ENCODE measurements at places on chromosomes 7 and 10.

- no peak for DNase-seq
Observed at GRCh38 chr10:36515319-36515718, 610.1 kb upstream of the ANKRD30A start.

DNA sequence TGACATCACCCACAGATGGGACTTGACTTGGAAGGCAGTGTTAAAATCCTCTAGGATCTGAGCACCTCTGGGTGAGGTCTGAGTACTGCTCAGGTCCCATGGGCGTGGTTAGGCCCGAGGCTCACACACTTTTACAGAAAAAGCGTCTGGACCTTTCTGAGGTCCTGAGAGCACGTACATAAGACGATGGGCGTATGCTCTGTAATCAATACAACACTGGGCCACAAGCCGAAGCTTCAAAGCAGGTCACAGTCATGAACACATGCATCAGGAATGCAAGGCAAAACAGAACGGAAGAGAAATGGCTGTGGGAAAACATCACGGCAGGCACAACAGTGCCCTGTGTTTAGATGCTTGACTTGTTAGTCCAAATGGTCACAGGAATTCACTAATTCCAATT lies 112.2 kb downstream of the LARP4B start:
- DNase-seq = no peak

DNA sequence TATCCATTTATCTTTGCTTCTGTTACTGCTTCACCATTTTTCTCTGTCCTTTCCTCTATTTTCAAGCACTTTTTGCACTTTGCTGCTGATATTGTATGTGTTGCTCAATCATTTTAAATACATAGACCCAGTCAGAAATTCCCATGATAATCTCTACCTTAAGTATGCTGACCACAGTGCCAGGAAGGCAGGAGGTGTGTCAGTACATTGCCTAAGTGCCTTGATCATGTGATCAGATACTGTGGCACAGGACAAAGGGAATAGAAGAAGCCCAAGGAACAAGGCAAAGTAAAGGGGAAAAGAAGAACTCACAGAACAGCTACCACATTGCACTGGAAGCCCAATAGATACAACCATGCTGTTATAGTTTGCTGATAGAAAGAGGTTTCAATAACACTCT lies 53.7 kb upstream of the CD36 start:
- DNase-seq = no peak

DNA sequence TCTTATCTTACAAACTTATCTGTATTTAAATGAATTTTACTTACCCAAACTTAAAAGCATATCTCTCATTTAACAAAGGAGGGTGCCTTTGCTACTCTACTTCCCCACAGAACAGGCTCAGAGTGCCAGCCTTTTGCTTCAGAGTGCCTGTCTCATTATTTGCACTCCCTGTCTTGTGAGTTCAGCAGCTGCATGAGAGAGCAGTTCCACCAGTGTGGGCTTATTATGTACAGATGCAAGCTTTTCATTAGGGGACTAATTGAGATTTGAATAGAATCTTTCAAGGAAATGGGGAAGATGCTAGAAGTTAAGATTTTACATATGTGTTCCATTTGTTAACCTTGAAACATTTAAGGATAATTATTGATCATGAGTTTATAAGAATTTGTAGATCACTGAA lies 310.2 kb upstream of the LRRN3 start:
- no peak for DNase-seq

GRCh38 chr10:119454990-119455389 lies 87.5 kb downstream of the RGS10 start:
- DNase-seq = no peak

DNA sequence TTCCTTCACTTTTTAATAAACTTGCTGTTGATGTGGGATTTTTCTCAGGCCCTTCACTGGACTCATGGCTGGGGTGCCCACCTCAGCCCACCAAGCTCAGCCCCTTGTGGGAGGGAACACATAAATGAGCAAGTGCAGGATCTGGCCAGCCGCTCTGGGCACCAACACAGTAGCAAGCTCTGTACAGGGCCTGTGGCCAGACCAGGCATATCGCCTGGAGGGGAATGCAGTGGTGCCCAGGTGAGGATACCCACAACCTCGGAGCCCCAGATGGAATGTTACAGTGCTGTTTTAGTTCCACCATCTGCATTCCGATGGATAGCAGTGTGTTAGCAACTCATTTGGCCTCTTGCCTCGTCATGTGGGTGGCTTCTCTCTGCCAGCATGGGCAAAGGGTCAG lies 234.6 kb downstream of the PPP1R3A start:
- DNase-seq = no peak

DNA sequence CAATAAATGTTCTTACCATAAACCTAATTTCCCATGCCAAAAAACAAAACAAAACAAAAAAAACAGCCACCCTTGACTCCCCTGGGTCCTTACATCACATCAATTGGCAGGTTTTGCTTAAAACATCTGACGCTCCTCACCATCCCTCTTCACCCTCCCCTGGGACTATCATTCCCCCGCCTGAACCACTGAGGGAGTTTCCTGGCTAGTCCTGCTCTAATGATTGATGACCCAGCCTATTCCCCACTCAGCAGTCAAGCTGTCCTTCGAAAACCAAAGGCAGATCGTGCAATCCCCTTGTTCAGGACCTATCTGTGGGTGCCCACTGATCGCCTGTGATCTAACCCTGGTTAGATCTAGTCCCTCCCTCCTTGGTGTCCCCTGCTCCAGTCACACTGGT lies 11.2 kb upstream of the FRMPD2 start:
- DNase-seq = no peak

DNA sequence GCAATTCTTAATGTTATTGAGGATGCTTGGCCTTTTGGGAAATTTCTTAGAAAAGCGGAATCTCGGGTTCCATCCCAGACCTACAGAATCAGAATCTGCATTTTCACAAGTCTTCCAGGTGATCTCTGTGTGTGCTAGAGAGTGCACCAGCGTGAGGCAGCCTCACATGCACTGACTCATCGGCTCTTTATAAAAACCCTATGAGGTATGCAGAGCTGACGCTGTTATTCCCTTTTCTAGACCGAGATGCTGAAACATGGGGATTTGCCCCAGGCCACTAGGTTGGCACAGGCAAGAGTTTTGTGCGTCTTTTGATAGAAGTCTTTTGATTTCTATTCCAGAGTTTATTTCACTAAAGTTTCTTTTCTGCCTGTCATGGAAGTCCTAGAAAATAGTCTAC lies 61.2 kb downstream of the CDCA7L start:
- DNase-seq = no peak

GRCh38 chr7:103532955-103533354 lies 86.9 kb upstream of the SLC26A5 start:
- DNase-seq = no peak

GRCh38 chr10:119608316-119609155 lies 11.8 kb upstream of the TIAL1 start:
- DNase-seq = no peak

- DNase-seq = no peak
Observed at GRCh38 chr10:86313621-86314041, 53.0 kb downstream of the GRID1 start.

DNA sequence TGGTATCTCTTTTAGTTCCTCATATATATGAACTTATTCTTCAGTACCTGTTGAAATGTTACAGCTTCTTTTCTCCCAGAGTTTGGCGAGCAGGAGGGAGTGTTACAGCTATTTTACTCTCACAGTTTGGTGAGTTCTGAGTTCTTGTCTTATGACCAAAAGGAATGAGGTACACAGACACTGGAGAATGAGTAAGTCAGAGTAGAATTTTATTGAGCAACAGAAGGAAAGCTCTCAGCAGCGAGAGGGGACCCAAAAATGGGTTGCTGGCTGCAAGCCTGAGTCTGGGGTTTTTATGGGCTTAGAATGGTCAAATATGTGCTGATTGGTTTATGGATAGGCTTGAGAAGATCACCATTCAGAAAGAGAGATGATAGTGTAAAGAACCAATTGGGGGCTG lies 175.2 kb downstream of the CDK14 start:
- DNase-seq = no peak

DNA sequence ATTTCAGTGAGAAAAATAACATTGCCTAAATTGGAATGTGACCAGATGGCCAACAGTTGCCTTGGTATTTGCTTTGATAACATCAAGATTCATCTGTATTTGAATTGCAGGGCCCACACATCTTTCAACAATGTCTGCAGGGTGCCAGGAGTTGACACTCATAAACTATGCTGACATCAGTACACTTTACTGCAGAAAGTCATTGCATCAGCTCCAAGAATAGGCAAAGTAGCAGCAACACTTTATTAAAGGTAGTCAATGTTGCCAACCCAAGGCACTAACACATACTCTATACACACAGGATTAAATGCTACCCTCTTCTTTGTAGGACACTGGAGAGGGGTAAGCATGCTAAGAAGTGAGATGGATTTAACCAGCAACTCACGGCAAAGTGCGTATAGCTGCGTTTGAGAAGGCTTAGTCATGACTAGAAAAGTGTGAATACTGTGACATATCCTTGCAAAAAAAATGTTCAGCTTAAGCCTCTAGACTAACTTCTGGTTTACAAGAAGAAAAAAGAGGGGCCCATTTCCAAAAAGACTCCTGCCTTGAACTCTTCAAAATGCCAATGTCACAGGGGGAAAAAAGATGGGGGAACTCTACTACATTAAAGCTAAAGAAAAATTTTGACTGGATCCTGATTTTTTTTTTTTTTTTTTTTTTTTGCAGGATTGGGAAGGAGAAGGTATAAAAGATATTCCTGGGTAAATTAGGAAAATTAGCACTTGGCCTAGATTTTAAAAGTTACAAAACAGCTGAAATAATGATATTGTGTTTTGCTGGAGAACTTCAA lies 2.2 kb downstream of the BBIP1 start:
- no peak for DNase-seq

DNA sequence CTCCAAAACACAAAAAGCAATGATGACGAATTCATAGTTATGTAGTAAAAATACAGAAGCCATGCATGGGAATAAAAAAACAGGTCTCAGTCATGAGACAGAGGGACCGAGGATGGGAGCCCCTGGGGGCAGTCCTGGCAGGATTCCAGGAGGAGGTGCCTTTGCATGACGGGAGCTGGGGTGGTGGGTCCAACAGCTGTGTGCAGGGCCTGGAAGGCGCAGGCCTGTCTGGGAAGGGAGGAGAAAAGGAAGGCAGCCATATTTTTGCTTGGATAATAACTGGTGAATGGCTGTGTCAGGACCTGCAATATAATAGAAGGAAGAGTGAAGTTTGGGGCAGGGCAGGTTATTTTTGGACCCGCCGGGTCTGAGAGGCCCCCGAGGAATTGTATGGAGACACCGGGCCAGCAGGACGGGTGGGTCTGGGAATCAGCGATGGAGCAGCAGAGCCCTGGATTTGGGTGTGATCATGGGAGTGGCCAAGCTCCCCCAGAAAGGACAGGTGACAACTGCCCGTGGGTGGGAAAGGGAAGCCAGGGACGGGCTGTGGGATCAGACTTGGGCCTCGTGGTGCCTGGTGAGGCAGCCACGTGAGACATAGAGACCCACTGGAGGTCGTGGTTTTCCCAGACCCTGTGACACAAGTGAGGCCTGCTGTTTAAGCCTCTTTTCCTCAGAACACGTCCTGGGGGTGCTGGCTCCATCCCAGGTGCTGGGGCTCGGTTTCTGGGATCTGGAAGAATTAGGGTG lies 2.9 kb upstream of the JAKMIP3 start:
- no peak for DNase-seq

- DNase-seq = no peak
Observed at GRCh38 chr10:61974601-61975390, 73.3 kb downstream of the ARID5B start.

- no peak for DNase-seq
Observed at GRCh38 chr10:62302760-62303159, 34.1 kb upstream of the RTKN2 start.

DNA sequence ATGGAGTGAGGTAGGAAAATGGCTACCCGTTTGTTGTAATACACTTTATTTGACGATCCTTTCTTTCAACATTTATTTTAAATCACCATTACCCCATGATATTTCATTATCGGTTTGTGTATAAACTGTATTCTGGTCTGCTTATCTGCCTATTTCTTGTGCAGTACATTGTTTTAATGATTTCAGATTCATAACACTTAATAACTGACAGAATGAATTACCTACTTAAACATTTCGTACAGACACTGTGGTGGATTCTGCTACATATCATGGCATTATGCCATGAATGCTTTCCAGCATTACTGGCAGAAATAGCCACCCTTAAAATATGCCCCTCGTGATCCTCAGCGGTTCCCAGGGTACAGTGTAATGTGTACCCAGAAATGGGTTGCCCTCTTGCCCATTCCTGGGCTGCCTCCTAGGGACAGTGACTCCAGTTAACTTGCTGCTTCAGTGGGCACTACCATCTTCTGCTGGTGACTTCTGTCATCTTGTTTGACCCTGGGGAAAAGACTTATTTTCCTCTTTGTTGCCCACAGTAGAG lies 74.5 kb downstream of the C1GALT1 start:
- DNase-seq = no peak

GRCh38 chr7:111750228-111750627 lies 187.9 kb upstream of the IMMP2L start:
- DNase-seq = no peak

DNA sequence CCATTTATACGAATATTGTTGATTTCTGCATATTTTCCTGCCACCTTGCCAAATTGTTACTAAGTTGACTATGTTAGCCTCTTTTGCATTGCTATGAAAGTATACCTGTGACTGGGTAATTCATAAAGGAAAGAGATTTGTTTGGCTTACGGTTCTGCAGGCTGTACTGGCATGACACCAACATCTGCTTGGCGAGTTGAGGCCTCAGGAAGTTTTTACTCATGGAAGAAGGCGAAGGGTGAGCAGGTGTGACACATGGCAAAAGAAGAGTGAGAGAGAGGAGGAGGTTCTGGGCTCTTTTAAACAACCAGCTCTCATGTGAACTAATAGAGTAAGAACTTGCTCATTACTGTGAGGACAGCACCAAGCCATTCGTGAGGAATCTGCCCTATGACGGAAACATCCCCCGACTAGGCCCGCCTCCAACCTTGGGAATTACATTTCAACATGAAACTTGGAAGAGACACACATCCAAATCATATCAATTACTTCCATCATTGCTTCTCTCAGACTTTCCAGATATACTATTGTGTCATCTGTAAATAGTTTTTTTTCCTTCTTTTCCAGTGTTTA lies 8.4 kb downstream of the RALA start:
- DNase-seq = no peak

- no peak for DNase-seq
Observed at GRCh38 chr7:3937605-3938004, 636.6 kb downstream of the SDK1 start.

DNA sequence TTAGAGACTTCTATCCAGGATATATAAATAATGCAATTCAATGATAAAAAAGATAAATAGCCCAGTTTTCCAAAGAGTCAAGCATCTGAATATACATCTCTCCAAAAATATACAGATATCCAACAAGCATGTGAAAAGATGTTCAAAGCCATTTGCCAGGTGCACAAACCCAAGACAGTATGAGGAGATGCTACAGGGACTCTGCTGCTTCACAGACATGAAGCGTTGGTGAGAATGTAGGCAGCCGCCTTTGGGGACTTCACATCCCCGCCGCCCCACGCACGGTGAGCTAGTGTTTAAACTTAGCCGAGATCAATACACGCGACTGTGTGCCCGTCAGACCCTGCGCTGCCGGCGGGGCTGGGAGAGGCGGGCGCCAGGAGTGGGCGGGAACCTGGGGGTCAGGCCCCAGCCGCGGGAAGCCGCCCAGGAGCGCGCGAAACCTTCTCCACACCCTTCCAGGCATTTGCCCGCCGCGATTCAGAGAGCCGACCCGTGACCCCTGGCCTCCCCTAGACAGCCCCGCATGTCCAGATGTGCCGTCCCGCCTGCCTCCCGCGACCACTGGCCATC lies 927 bp upstream of the ALOX5 start:
- DNase-seq = no peak

- DNase-seq = no peak
Observed at GRCh38 chr10:110789604-110790433, 81.9 kb upstream of the PDCD4 start.

- DNase-seq = no peak
Observed at GRCh38 chr7:37990337-37990736, 69.9 kb downstream of the EPDR1 start.

GRCh38 chr7:78195281-78195680 lies 396.7 kb downstream of the PHTF2 start:
- no peak for DNase-seq

Measured in stimulated activated CD8-positive, alpha-beta memory T cell treated with anti-CD3 and anti-CD28 coated beads, Interleukin-15, amount 100 ng/mL, for 1 hour (primary cell).